ENCODE measurements at places on chromosomes 11 and 22. TPM values are rescaled to one million over a fixed set of nuclear protein-coding genes. Genes with fewer than 3 reads are reported as not detected.
A peak's percentile ranks its signal among the peaks of the same experiment; 100 is the strongest.

- H3K4me1 ChIP-seq: no peaks in the 10 kb centered on the region
- H3K27me3 ChIP-seq: no peaks in the 10 kb centered on the region
Measured at GRCh38 chr11:35740061-35740799, 77.7 kb downstream of the TRIM44 start.

DNA sequence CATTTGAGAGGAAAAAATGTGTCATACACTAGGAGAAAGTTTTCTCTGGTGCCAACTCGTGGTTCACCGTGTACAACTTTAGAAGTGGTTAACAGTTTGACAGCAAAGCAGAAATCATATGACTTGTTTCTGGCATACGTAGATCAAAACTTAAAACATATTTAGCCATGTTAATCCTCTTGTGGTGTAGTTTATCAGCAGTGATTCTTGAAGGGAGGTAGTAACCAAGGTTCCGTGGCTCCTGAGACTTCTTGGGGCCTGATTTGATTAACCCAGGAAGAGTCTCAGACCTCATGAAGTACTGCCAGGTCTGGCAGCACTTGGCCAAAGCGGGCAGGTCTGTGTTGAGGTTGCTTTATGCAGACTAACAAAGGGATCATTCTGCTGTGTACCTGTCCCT lies 40.5 kb downstream of the SREBF2 start:
- H3K27ac ChIP-seq: no peak overlapping the region
- H3K36me3 ChIP-seq: no peaks in the 10 kb centered on the region
- no peaks in the 10 kb centered on the region for H3K4me1 ChIP-seq
- no peak for DNase-seq
- no peak overlapping the region for H3K4me3 ChIP-seq

The CYB5R2 gene
- 4.5 TPM for total RNA-seq

GRCh38 chr11:130691581-130691980 lies 224.7 kb downstream of the SNX19 start:
- no peak overlapping the region for H3K27ac ChIP-seq
- H3K36me3 ChIP-seq: no peaks in the 10 kb centered on the region
- no peaks in the 10 kb centered on the region for H3K27me3 ChIP-seq

DNA sequence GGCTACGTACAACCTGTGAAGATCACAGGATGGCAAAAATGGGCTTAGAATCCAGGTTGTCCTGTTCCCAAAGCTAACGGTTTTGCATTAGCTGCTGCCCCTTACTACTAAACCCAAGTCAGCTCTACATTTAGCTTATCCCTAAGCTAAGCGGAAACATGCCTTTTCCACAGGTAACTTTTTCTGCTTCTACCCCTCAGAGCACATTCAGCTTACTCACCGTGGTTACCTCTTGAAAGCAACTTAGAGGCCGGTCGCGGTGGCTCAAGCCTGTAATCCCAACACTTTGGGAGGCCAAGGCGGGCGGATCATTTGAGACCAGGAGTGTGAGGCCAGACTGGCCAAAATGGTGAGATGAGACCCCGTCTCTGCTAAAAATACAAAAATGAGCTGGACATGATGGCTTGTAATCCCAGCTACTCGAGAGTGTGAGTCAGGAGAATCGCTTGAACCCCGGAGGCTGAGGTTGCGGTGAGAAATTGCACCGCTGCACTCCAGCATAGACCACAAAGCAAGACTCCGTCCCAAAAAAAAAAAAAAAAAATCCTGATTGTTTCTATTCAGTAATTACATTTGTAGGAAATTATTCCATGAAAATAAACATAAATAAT lies 790 bp upstream of the TMEM41B start:
- no peak for DNase-seq
- no peaks in the 10 kb centered on the region for H3K4me1 ChIP-seq
- H3K4me3 ChIP-seq: peak overlapping the region; percentile 88
- H3K27ac ChIP-seq: peak overlapping the region; percentile 87
- H3K27me3 ChIP-seq: no peaks in the 10 kb centered on the region
- no peaks in the 10 kb centered on the region for H3K36me3 ChIP-seq

DNA sequence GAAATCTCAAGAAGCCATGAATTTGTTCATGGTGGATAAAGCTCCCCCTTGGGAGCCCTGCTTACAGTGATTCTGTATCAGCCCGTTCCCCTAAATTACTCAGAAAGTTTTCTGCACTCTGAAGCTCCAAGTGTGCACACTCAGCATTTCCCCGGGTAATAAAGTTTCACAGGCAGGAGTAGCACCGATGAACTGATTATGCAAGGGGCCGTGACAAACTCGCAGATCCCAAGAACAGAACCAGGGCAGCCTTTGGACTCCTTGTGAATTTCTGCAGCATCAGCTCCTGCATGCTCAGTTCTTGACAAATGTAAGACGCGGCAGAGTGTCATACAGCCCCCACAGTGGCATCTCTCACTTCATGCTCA lies 73.5 kb downstream of the COMMD9 start:
- no peaks in the 10 kb centered on the region for H3K4me1 ChIP-seq
- DNase-seq: no peak
- H3K4me3 ChIP-seq: no peak overlapping the region
- no peaks in the 10 kb centered on the region for H3K36me3 ChIP-seq
- H3K27me3 ChIP-seq: no peaks in the 10 kb centered on the region
- H3K27ac ChIP-seq: no peak overlapping the region

DNA sequence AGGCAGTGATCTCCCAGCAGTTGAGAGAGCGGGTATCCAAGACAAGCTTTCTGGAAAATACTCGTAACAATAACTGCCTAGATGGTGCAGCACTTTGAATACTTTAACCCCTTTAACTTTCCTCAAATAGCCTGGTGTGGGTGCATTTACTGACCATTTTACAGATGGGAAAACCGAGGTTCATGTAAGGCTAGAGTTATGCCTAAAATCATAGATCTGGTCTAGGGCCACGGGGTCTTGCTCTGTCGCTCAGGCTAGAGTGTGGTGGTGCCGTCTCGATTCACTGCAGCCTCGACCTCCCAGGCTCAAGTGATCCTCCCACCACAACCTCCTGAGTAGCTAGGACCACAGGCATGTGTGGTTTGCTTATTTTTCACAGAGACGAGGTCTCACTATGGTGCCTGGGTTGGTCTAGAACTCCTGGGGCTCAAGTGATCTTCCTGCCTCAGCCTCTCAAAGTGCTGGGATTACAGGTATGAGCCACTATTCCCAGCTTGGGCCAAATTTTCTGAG lies 269.2 kb upstream of the SYN3 start:
- no peak for DNase-seq
- no peak overlapping the region for H3K27ac ChIP-seq
- no peaks in the 10 kb centered on the region for H3K36me3 ChIP-seq

- no peaks in the 10 kb centered on the region for H3K36me3 ChIP-seq
- H3K27ac ChIP-seq: peak overlapping the region; percentile 25
- H3K4me1 ChIP-seq: no peaks in the 10 kb centered on the region
- DNase-seq: no peak
- H3K27me3 ChIP-seq: no peaks in the 10 kb centered on the region
Measured at GRCh38 chr11:15146271-15147003, 31.7 kb downstream of the INSC start.

The C11orf91 gene
- total RNA-seq: not detected

DNA sequence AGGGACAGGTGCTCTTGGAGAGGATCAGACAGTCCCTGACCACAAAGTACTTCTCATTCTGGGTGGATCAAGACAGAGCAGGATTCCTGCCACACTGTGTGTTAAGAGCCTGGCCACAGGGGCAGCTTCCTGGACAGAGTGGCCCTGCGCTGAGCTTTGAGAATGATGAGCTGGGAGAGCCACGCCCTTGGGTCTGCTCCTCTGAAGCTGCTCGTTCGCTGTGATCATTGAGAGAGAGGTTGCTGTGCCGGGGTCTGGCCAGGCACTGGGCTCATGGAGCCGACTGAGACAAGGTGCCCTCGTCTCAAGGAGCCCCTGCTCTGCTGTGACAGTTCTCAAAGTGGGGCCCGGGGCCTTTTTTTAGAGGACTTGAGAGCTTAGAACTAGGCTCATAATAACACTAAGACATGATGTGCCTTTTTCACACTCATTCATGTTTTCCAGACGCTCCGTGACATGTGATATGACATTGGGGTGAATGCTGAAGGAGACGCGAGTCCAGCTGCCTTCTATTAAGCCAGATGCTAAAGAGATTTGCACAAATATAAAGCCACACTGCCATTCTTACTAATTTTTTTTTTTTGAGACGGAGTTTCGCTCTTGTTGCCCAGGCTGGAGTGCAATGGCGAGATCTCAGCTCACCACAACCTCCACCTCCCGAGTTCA lies 1.6 kb upstream of the MFRP start:
- H3K27me3 ChIP-seq: no peaks in the 10 kb centered on the region
- no peak overlapping the region for H3K27ac ChIP-seq
- no peaks in the 10 kb centered on the region for H3K4me1 ChIP-seq
- H3K36me3 ChIP-seq: no peaks in the 10 kb centered on the region

- H3K27me3 ChIP-seq: no peaks in the 10 kb centered on the region
- H3K4me3 ChIP-seq: no peak overlapping the region
- no peaks in the 10 kb centered on the region for H3K4me1 ChIP-seq
- H3K27ac ChIP-seq: no peak overlapping the region
Measured at GRCh38 chr22:47149976-47150375, 387.5 kb downstream of the TBC1D22A start.
